NCI-H2227 treated with DMSO at 0.1 percent for 48 hours (cell line): ENCODE measurements at places on chromosomes 11 and 22.

DNA sequence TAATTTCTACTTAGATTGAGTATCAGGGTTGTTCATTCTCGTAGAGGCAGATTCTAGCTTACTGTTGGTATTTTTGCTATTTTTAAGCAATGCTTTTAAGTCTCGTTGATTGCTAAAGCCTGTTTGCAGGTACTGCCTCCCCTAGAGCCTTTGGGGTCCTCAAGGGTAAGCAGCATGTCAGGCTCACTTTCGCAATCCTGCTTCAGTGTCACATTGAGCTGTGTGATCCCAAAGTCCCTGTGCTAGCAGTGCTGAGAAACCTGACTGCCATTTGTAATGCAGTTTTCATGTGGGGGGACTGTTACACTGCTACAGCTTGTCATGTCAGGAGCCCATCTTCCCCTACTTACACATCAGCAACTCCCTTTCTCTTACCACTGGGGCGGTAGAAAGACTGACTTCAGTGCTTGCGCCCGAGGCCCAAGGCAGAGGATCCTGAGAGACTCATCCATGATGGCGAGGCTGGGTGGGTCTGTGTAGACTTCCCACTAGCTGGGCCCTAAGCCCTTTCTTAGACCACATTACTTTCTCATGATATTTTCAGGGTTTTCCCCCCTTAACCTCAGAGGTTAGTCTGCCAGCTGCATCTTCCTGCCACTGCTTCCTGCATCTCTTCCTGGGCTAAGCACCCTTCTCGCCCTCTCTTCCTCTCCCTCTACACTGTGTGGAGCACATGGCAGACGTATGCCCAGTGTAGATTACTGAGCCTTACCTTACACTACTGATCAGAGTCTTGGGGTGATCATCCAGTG is 40.8 kb upstream of the ST14 start:
- DNase-seq: no peak

- no peak for DNase-seq
Measured at GRCh38 chr11:10294290-10294953, 403 bp upstream of the SBF2 start.

DNA sequence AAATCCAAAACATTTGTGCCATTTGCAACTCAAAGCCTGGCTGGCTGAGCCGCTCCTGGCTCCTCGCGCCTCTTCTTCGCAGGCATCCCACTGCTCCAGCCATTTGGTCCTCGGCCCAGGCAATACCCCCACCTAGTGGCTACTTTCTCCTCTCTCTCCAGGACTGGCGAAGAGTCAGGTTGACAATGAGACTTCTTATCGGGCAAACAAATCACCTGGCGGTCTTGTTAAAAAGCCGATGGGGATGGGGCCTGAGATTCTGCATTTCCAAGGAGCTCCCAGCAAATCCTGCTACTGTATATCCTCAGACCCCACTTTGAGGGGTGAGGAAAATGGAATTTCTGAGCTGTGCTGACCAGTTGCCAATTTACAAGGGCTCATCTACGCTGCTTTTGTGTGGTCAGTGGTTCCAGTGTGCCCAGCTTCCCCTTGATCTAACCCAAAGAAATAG is 89.0 kb downstream of the ISX start:
- peak; percentile 52 for DNase-seq

DNA sequence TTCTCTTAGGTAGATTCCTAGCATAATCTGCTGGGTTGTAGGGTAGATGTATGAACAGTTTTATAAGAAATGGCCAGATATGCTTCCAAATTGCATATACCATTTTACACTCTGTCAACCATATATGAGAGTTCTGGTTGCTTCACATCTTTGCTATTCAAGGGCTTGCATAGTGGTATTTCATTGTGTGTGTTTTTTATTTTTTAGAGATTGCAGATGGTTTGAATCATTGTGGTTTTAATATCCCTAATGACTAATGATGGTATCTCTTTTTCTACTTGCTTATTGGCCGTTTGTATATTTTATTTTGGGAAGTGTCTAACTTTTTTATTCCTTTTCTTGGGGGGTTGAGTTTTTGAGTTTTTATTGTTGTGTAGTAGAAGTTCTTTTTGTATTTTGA is 26.9 kb downstream of the RNF214 start:
- no peak for DNase-seq

DNA sequence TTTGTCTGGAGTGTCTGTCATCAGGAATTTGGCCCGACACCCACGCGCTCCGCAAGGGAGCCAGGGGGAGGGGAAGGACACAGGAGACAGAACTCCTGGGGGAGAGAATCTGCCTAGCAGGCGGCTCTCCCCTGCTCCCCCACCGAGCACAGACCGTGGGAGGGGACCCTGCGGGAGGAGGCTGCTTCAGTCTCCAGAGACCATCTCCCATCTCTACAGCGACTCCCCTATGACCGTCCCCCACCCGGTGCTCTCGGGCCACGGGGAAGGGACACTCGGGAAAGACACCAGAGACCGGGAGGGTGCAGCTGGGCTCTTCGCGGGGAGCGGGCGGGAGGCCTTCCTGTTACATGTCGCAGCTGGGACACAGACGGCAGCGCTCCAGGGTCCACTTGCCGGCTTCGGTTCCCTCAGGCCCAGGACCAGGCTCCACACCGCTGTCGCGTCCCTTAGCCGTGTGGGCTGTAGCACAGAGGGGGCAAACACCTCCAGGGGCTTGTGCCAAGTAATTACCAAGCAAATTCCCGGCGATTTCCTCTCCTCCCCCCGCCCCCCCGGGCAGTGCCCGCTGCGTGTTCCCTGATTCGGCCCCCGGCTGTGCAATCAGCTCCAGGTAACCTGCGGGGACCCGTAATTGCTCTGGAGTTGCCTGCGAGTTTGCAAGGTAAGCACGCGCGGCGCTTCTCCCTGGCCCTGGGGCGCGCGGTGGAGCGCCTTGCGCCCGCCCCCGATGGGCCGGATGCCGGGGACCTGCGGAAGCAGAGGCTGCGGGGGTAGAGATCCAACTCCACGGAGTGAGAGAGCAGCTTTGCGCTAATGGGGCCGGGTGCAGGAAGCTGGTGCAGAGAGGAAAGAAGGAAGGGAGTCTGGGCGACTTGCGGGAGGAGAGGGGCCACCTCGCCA is 155.1 kb upstream of the CADM1 start:
- no peak for DNase-seq

GRCh38 chr11:63001456-63001855 is 14.2 kb downstream of the SLC22A8 start:
- DNase-seq: no peak

DNA sequence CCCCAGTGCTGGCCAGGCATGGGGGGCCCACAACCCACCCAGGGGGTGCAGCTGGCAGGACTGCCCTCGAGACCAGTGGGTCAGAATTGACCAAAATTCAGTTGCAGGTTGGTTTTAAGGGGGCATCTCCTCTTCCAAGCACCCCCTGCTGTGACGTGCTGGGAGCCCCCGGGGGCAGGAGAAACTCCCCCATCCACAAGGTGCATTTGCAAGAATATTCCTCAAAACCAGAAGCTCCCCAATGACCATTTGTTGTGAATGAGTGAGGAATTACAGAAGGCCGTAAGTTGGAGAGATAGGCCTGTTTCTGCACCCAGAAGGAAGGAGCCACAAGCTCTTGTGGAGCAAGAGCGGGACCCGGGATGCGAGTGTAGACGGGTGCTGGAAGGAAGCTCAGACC is 414.5 kb downstream of the BRD1 start:
- no peak for DNase-seq

GRCh38 chr11:2297623-2298030 is 4.1 kb downstream of the C11orf21 start:
- no peak for DNase-seq

DNA sequence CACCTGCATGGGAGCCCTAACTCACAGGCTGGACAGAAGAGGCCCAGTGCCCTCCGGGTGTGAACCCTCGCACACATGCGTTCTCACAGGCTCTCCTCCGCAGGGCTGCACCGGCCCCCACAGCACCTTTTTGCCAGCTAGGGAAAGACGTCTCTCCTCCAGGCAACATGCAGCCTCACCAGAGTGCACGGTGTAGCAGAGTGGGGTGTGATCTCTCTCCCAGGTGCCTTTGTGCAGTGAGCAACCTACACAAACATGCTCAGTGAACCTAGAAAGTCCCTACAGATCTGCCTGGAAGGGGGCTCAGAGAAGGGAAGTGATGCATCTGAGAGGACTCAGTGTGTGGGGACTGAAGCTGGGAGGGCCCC is 3.7 kb upstream of the CARNS1 start:
- no peak for DNase-seq

GRCh38 chr22:39967103-39967829 is 7.1 kb downstream of the TMA7B start:
- DNase-seq: no peak

DNA sequence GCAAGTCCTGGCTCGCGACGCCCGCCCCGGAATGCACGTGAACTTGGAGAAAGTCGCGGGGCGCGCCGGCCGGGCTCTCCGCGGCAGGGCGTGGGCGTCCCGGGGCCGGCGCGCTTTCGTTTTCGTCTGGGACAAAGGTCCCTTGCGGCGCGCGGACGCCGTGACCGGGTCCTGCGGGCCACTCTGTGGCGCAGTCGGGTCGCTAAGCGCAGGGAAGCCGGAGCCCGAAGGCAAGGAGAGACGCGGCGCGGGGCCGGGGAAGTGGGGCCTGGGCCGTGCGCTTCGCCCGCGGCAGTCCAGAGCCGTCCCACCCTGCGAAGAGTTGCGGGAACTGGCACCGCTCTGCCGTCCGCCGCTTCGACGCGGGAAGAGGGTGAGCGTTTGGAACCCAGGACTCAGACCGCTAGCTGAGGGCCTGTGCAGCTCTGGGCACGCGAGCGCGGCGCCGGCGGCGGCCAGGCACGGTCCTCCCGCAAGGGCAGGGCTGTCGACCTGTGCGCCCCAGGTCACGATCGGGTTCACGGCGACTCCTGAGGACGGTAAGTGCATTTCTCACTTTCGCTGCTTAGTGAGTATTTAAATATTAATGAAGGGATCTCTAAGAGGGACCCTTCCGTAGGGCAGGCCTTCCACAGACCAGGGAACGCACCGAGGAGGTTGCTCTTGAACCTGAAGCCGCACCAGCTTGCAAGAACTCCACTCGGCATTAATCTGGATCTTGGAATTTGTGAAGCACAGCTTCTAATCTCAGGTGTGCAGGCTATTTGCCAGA is 78.0 kb upstream of the PPARA start:
- DNase-seq: no peak

- DNase-seq: no peak
Measured at GRCh38 chr11:32388871-32389770, 46.2 kb downstream of the WT1 start.

DNA sequence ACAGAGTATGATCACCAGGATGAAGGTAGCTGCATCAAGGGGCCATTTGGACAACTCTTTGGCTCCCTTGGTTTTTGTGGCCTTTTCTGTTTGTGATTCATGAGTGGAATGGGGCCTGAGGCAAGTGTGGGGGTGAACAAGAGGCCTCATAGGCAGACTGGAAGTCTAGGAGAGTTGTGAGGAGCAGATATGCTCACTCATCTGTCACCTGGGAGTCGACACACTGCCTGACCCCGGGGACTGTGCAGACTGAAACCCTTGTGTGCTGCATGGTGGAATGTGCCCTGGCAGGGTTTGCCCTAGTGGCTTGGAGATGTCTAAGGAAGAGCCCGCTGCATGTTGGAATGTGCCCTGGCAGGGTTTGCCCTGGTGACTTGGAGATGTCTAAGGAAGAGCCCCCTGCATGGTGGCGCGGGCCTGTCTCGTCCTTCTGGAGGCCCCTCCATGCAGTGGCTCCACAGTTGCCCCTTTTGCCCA is 60.0 kb downstream of the MED15 start:
- no peak for DNase-seq

GRCh38 chr11:17695454-17696441 is 23.6 kb upstream of the MYOD1 start:
- DNase-seq: no peak

DNA sequence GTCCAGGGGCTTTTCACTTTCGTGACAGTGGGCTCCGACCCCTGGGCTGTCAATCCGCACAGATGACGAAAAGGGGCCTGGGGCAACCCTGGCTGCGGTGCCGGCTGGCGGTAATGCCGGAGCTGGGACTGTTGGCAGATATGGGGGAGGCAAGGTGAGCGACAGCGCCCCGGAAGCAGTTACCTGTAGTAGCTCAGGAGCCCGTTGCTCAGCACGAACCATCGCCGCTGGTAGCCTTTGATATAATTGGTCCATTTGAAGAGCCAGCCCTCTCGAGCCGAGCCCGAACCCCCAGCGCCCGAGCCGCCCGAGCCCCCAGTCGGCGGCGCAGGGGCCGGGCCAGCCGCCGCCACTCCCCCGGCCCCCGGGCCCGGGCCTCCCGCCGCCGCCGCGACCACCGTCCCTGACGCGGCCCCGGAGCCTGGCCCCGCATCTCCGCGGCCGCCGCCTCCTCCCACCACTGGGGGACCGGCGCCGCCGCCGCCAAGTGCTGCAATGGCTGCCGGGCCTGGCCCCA is 396 bp downstream of the OSBP start:
- DNase-seq: no peak

DNA sequence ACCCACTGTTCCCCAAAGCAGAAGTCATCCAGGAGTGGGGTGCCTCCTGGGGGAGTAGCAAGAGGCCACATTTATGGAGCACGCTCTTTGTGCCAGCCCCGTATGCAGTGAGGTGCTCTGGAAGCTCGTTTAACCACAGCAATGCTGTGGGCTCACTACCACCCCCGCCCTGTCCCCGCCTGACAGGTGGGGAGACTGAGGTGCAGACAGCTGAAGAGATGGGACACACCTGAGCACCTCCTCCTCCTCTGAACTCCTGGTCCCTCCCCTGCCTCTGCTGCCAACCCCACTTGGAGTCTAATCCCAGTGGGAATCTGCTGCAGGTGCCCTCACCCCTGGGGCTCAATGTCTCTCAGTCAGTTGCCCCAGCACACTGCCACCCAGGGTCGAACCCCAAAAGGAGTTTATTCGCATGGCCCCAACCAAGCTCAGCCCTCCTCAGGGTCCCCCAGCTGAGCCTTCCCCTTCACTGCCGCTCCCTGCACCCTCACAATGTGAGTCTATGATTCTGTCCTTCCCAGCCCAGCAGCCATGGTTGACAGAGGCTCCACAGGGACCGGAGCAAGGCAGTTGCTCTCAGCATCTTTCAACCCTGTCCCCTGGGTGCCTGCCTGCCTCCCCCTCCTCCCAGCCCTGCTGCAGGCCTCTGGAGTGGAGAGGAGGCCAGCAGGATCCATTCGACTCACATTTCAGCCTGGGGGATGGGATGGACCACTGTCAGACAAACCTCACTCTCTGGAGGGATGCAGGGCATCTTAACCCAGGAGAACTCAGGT is 13.3 kb upstream of the BCR start:
- no peak for DNase-seq

- no peak for DNase-seq
Measured at GRCh38 chr22:36384766-36385481, 2.8 kb downstream of the MYH9 start.

GRCh38 chr11:113567867-113568544 is 92.8 kb upstream of the DRD2 start:
- DNase-seq: no peak

DNA sequence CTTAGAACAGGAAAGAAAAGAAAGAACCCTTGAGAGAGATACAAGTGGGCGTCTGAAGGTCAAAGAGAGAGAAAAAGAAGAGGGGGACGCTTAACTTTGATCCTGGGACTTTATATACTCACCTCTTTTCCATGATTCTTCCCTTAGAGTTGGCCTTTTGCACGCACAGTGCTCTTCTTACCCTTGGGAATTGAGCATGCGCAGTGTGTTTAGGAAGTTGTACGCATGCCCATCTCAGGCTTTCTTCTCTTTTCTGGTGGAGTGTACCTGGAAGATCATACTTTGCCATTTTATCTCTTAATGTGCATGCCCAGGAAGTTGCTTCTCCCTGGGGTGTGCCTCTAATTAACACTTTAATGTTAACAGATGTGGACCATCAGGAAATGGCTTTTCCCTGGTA is 229.6 kb upstream of the ANO3 start:
- no peak for DNase-seq
